ENCODE measurements at places on chromosomes 2 and 18.

GRCh38 chr2:233105930-233106329 lies 45.8 kb downstream of the INPP5D start:
- DNase-seq, result no peak

DNA sequence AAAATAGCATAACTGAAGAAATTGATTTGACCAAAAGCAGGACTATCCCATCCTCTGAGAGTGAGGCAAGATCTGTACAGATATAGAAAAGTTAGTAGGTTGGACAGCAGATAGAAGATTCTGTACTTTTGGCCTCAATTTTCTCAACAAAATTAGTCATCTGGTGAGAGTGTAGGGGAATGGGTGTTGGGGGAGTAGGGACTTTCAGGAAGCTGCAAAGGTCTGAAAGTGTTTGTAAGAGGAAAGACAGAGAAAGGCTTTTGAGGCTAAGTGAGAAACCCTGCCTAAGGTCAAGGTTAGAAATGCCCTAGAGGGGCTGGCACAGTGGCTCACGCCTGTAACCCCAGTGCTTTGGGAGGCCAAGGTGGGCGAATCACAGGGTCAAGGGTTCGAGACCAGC lies 40.3 kb downstream of the DAPL1 start:
- no peak for DNase-seq

DNA sequence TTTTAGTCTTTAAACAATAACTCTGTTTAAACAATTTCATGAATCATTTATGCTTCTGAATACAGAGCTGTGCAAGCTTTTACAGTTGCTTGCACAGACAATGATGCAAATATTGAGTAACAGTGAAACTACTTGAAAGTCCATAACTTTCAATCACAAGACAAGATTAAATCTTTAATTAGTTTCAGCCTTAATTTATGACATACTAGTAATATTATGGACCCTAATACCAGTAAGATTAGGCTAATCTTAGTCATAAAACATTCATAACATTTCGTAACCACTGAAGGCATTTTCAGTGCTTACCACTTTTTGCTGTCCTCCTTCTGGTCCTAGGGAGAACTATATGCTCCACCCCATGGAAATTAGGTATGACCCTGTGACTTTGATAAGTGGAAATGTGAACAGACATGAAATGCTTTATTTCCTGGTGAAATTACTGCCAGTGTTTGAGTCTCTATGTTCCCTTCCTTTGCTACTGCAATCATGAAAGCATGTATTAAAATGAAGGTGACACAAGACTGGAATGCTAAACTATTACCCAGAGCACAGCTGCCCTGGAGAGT lies 1.8 kb upstream of the COBLL1 start:
- no peak for DNase-seq

GRCh38 chr2:9735335-9735734 lies 104.5 kb upstream of the YWHAQ start:
- peak; percentile 51 for DNase-seq

DNA sequence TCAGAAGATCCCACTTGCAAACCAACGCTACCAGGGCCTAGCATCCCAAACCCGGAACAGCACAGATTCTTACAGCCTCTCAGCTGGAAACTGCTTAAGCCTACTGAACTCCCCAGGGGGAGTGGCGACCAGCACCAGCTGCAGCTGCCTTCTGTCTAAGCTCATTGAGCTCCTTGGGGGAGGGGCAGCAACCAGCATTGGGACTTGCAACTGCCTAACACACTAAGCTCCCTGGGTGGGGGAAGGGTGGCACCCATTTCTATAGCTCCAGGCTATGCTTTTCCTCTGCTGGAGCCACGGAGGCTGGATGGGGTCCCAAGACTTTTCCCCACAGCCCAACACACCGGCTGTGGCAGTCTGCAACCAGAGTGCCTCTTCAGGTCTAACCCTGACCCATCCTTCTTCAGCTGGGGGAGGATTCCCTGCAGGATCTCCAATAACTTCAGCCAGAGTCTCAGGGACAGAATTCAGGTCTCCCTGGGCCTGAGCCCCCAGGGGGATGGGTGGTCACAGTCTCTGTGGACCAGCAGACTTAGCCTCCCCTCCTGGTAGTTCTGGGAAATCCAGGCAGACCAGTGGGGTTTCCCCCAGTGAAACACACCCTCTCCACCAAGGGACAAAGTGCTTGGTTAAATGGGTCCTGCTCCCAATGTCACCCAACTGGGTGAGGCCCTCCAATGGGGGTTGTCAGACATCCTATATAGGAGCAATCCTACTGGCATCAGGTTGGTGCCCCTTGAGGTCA lies 45.9 kb upstream of the ITGA4 start:
- no peak for DNase-seq

GRCh38 chr2:77147153-77147552 lies 375.0 kb downstream of the LRRTM4 start:
- no peak for DNase-seq

DNA sequence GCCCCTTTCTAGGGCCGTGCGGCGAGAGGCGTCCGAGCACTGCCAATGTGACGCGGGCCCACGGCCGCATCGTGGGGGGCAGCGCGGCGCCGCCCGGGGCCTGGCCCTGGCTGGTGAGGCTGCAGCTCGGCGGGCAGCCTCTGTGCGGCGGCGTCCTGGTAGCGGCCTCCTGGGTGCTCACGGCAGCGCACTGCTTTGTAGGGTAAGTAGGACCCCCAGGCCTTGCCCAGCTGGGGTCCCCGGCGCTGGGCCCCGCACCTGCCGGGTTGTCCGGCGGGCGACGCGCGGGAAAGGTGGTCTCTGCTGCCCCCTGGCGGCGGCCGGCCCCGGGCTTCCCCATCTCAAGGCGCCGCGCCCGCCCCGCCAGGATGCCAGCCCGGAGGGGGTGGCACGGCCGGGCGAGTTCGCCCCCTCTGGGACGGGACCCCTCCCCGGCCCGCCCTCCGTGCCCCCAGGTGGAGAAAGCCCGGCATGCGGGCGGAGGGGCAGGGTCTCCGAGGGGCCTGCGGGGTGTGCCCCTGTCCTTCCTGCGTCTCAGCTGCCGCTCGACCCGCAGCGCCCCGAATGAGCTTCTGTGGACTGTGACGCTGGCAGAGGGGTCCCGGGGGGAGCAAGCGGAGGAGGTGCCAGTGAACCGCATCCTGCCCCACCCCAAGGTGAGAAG lies 1.9 kb downstream of the PRSS56 start:
- peak; percentile 54 for DNase-seq

DNA sequence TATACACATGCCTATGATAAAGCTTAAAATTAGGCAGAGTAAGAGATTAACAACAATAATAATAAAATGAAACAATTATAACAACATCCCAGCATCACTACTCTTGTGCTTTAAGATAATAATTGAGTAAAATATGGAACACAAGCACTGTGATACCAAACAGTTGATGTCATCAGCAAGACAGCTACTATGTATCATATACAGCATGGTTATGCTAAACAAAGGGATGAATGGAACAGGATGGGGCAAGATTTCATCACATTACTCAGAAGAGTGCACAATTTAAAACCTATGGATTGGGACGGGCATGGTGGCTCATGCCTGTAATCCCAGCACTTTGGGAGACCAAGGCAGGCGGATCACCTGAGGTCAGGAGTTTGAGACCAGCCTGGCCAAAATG lies 1221.0 kb downstream of the SUCLG1 start:
- no peak for DNase-seq

All from CD4-positive, alpha-beta T cell treated with Interleukin-6 at 100 ng/mL for 8 hours (primary cell).